GM06990 (cell line): ENCODE measurements at places on chromosomes 12 and 14.

DNA sequence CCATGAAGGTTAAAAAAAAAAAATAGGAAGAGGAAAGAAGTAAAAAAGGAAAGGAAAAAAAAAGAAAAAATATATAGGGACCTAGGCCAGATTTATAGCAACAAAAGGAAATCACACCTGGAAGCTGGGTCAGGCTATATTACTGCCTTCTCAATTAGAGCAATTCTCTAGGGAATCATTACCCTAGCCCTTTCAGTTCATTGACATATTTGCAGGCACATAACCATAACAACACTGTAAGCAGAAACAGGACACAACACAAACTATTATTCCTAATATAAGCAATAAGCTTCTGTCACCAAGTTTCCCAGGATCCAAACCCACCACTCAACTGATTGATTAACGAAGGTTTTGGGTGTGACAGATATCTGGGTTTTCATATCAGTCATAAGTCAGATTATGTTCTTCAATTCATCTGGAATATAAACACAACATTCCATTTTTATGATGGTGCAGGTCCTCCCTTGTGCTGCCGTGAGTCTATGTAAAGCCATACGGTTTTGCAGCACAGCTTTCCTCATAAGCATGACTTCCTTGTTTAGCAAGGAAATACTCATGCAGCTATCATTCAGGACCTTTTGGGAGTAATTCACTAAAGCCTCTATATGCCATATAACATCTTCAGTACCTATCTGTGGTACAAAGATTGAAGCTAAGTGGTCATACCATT lies 4.2 kb downstream of the PCNX4 start:
- no peak for DNase-seq

GRCh38 chr12:122471324-122472226 lies 29.2 kb downstream of the ZCCHC8 start:
- DNase-seq: no peak

- no peak for DNase-seq
These were observed 6.5 kb upstream of the AK7 start for GRCh38 chr14:96385385-96385784.

DNA sequence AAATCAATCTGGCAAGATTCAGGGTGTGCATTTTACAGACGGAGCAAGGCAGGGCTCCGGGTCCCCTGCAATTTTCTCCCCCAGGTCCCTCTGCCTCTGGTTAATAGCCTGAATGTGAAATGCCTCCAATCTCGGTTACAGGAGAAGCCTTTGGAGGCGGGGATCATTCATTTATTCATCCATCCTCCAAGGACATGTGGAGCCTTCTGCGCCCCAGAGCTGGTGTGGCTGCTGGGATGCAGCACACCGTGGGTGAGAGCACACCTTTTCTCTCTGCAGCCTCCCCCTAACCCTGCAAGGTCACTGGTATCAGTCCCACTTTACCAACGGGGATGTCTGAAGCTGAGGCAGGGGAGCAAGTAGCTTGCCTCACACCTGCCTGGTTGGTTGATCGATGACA lies 35.4 kb downstream of the CMKLR1 start:
- DNase-seq: no peak

GRCh38 chr14:96204151-96205058 lies at the start of gene BDKRB2:
Gene BDKRB2, plus strand, starts transcription at chr14:96204839. Its CDS starts 32,269 bp downstream, at chr14:96237108.
- DNase-seq: no peak

GRCh38 chr12:78970041-78970440 lies 105.5 kb downstream of the SYT1 start:
- no peak for DNase-seq

- no peak for DNase-seq
These were observed 8.3 kb upstream of the ABCD2 start for GRCh38 chr12:39627914-39628313.

- no peak for DNase-seq
These were observed 16.3 kb upstream of the HIF1A start for GRCh38 chr14:61678975-61679374.

- peak; percentile 46 for DNase-seq
These were observed 59.1 kb downstream of the ESR2 start for GRCh38 chr14:64234877-64235651.

- DNase-seq: no peak
These were observed 11.1 kb upstream of the PIP4K2C start for GRCh38 chr12:57579677-57580465.

DNA sequence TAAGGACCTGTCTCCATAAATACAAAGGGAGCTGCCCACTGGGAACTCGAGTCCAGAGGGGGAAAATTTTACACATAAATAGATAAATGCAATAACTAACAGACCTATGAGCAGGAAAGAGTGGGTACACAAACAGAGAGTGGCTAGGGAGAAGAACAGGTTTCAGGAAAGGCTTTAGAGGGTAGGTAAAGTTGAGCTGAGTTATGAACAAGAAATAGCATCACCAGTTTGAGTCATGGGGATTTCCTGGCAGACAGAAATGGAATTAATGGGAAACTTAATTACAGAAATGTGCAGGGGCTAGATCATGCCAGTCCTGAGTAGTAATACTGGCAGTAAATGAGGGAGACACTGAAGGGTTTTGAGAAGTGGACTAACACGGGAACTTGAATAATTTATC lies 58.0 kb upstream of the CCDC175 start:
- no peak for DNase-seq

DNA sequence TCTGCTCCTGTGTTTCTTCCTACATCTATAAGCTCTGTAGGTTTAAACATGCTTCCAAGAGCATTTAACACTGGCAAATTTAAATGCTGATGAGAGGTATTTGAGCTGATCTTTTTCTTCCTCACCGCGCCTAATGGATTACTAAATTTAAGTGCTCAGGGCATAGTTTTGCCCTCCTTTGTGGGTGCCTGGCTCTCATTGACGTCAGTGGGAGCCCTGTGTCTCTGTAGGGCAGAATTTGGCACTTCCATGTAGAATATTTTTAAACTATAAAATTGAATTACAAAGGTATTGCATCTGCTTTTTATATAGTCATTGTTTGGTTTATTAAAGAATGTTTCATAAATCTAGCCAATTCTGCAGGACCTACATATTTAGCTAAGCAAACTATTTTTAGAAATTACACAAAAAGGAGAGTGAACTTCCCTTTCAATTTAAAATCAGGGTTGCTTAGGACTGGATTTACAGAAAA lies 444.8 kb downstream of the AEBP2 start:
- no peak for DNase-seq

DNA sequence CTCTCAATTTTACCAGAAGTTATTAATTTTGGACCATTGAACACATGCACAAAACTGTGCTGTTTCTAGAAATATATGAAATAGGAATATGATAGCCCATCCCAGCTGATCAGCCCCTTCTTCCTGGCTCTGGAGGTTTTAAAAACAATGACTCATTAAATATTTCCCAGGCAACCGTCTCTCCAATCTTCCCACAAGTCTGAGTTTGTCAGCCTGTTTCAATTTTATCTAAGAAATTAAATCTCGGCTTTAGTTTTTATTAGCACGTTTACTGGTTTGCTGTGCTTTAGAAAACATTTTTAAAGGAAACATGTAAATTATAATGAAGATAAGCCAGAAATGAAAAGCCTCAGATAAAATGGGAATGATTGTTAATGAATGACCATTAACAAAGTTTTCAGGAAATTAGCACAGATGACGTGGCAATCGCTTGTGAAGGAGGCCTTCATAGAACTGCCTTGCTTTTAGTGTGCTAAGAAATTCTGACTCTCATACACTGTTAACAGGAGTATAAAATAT lies 89.3 kb upstream of the RAP1B start:
- no peak for DNase-seq

GRCh38 chr14:39491134-39491571 lies 58.9 kb upstream of the FBXO33 start:
- DNase-seq: peak; percentile 15

- DNase-seq: no peak
These were observed 62.8 kb upstream of the DIO3 start for GRCh38 chr14:101498526-101498860.

DNA sequence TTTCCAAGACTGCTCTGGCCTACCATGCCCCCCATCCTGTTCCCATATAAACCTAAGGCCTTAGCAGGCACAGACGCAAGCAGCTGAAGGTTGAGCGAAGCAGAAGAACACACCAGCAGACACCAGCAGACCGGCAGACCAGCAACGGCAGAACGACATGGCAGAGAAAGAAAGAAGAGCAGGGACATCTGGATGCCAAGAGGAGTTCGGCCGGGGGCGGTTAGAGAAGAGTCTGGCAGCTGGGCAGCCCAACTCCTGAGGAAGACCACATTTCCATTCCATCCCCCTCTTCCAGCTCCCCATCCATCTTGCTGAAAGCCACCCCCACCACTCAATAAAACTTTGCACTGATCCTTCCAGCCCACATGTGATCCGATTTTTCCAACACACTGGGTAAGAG lies 5.2 kb upstream of the ST8SIA1 start:
- no peak for DNase-seq

DNA sequence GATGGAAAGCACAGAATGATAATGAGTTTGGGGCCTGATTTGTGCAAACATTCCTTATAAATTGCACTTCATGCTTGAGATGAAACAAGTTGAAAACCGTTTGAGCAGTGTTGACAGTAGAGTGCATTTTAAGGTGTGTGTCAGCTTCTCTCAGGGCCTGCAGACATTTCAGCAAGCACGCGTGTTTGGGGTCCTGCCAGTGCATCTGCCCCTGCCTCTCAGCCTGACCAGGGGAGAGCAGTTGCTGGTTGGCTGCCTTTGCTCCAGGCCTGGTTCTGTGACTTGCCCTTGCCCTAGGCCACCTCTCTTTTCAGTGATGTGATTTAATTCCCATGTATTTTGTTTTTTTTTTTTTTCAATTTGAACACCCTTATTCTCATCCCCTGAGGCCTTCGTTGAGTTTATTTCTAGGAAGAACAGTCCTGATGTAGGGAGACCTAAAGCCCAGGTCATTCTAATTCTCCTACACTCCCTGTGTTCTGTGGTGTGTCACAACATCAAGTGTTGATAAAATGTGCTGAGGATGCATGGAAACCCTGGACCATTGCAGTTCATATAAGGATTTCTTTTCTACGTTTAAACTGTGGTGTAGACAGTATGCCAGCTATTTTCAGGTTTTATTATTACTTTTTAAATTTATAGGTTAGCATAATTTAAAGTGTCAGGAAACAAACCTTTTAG lies 40.1 kb upstream of the AMN start:
- no peak for DNase-seq

DNA sequence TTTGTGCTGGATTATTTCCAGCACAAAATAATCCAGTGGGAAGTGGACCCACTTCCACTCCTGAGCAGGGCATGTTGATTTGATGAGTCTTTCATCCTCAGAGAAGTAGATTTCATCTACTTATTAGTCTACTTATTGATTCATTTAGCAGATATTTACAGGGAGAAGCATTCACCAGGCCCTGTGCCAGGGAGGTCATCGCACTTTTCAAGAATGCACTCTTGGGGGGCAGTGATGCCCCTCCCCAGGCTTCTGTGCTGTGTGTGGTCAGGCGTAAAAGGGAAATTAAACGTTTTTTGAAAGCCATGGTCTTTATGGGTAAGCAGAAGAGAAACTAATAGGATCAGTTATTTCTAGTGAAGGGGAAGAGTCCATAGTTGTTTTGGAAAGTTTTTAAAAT lies 610.7 kb upstream of the TMEM132C start:
- DNase-seq: no peak

DNA sequence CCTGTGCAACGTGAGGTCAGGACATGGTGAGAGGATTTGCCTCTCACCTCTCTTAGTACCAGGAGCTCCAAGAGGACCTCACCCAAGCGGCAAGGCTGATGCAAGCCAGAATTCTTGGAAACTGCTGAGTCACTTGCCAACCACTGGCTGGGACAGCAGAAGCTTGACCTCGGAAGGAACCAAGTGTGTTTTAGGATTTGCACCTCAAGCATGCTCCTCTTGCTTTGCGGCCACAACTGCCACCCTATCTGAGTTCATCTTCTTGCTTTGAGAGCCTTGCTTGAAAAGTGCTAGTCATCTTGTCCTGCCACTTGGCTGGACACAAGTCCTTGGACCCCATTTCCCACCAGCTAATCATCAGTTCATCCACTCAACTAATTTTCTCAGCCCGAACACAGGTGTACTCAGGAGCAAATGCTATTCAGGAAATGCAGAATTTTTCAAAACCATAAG lies 195.8 kb downstream of the SLC25A21 start:
- DNase-seq: no peak

DNA sequence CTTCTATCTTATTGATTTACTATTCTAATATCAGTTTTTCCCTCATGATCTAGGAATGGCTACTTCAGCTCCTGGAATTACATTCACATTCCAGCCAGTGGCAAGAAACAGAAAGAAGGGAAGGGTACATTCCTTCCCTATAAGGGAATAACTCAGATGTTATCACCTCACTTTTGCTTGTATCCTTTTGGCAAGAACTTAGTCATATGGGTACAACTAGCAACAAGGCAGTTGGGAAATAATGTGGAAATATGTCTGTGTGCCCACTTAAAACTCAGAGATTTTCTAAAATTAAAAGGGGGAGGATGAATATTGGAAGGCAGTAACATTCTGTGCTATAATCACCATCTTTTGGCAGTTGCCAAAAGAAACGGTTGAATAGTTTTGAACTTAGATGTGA lies 85.6 kb downstream of the MSRB3 start:
- no peak for DNase-seq

DNA sequence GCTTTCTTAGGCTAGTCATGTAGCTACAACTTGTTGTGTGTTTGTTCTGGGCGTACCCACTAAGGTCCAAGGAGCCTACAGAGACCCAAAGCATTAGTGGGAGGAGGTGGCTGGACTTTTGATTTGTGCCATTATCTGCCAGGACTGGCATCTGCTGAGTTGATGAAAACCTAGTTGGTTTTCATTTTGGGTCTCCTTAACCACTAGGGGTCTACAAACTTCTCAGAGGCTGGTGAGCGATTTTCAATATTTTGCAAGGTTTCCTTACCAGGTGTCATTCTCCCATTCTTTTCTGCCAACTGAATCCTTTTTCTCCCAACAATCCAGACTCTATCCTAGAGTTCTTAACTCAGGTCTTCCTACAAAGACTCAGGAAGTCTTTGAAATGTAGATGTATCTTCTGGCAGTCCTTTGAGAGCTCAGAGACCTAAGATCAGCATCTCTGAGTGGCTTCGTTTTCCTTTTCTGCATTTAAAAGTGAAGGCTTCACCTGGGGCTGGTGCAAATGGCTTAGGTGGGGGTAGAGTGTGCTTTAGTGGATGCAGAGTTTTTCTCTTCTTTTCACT lies 150.0 kb upstream of the RMST start:
- no peak for DNase-seq

GRCh38 chr12:132597333-132598316 lies 12.8 kb downstream of the LRCOL1 start:
- no peak for DNase-seq

GRCh38 chr12:127334365-127334764 lies 932.6 kb upstream of the TMEM132C start:
- DNase-seq: no peak

- DNase-seq: no peak
These were observed 55.4 kb downstream of the GALNT9 start for GRCh38 chr12:132273992-132274334.

- no peak for DNase-seq
These were observed 4.4 kb downstream of the TMEM179 start for GRCh38 chr14:104600141-104600643.

GRCh38 chr12:109218996-109219395 lies 90.1 kb downstream of the FOXN4 start:
- DNase-seq: no peak
